ENCODE measurements at places on chromosomes 16 and 17.

DNA sequence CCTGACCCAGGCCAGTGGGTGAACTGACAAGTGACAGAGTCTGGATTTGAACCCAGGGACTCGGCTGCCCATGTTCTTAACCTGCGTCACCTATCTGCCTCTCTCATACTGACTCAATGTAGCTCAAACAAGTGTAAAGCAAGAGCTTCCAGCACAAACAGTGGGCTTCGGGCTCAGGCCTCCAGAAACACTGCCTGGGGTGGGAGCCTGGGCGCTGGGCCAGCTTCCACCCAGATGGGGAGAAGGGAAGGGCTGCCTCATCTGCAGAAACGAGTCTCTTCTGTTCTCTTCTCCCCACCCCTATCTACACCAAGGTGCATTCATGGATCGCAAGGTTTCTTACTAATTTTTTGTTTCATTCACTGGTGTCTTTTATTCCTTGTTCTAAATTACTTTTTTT, 1.3 kb downstream of the CDRT4 start:
- DNase-seq = no peak

DNA sequence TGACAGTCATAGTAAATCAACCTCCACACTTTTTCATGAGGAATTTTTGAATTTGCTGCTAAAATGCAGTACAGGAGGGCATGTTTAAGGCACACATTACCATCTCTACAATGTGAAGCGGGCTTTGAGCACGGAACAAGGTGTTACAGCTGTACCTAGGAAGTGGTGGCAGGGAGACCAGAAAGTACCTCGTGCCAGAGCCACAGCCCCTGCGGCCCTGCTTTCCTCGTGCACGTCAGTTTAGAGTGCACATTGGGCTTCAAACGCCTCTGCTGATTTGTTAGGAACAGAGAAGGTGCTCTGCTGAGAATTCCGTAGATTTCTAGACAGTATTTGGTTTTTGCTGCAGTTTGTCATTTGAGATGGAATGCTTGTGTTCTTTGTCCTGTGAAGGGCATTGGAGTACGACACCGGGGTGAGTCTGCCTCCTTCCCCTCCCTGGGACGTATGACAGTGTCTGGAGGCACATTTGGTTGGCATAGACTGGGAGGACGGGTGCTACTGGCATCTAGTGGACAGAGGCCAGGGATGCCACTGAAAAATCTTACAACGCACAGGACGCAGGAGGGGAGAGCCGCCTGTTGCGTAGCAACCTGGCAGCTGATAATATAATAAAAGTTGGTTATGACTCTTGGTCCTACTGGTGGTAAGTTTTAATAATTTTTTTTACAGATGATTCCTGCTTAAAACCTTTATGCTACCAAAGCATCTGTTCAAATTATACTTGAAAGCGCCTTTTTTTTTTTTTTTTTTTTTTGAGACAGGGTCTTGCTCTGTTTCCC, 9.1 kb downstream of the FOXK2 start:
- DNase-seq = peak; percentile 78

DNA sequence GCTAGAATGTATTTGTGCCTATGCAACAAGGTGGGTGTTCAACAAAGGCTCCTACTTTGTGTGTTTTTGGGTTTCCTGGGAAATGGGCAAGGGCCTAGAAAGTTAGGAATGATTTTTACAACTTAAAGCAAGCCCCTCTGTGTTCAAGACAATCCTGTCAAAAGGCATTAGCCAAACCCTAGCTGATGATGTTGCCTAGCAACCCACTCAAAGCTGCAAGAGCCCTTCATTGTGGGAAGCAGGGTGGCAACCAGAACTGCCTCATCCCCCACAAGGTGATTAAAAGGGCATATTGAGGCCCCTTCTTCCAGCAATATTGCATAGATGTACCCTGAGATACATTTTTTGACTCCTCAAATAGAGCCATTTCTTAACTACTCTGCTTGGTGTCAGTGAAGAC, 16.0 kb upstream of the RASL10B start:
- DNase-seq = no peak

DNA sequence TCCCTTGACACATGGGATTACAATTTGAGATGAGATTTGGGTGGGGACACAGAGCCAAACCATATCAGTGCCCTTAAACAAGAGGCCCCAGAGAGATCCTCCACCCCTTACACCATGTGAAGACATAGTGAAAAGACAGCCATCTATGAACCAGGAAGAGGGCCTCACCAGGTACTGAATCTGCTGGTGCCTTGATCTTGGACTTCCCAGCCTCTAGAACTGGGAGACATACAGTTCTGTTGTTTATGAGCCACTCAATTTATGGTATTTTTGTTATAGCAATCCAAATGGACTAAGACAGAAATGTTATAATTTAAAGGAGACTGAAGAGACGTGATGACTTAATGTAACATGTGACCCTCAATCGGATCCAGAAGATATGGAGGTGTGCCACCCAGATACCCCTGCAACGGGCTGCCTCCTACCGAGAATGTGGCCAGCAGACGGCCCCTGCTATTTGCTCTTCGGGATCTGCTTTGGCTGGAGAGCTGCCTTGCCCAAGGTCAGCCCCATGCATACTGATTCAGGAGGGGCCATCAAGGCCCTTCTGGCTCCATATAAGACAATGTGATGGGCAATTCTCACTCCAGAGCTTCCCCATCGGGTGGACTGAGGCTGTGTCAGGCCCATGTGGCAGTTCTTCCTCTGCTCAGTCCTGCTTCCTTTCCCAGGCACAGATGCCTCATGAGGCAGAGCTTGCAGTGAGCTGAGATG, 80.6 kb downstream of the NETO2 start:
- no peak for DNase-seq

- no peak for DNase-seq
These were observed at the start of gene ZPBP2 for GRCh38 chr17:39867880-39868553. Gene ZPBP2 (plus strand): TSS chr17:39868202. CDS start chr17:39868355, 153 bp downstream.

GRCh38 chr17:62847426-62847825, 39.3 kb upstream of the MARCHF10 start:
- DNase-seq = no peak

- no peak for DNase-seq
These were observed 640 bp upstream of the NAGLU start for GRCh38 chr17:42535155-42536047.

GRCh38 chr17:29686993-29687590, 64.4 kb upstream of the CORO6 start:
- no peak for DNase-seq

DNA sequence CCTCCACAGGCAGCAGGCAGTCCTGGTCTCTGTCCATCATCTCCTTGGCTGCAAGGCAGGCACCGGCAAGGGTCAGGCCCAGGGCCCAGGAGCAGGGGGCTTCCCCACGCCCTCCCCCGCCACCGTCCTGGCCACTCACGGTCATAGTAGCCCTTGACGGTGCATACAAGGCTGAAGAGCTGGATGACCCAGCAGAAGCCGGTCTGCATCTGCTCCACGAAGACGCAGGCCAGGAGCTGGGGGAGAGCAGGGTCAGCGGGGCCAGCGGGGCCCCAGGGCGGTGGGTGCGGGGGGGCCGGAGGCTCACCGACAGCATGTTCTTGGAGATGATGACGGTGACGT, 20.1 kb downstream of the CTU2 start:
- DNase-seq = no peak

DNA sequence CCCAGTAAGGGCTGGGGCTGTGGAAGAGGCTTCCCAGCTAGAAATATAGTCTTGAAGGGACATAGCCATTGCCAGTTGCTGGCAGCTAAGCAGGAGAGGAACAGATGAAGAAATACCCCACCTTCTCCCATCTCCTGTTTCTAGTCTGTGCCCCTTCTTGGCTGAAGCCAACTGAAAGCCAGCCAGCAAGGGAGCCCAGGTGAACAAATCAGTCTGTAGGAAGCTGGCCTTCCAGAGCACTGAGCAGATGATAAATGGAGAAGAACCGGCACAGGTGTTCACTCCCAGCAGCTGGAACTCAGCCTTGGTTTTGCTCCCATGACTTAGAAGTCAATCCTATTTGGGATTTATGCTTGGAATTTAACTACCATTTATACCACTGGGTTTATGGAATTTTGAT, 69.2 kb upstream of the DHX40 start:
- DNase-seq = no peak

DNA sequence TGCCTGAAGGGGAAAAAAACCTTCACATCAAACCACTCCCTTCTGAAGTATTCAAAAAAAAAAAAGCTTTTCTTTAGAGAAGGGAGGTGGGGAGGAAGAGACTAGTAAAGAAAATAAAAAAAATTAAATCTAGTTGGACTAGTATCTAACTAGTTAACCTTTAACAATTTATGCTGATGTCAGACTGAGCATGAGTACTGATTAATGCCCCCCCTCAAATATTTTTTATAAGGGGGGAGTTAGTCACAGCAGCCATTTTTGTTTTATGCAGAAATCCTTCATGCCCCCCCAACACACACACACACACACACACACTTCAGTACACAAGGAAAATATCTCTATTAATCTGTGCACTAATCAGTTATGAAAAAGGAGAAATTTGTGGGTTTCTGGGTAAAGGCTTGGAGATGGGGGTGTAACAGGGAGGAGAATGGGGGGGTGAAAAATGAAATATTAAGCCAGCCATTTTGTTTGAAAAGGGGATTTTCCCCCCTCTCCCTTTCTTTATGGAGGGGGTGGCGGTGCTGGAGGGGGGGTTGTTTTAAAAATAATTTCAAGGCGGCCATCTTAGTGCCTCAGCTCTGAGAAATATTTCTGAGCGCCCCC, 4.7 kb upstream of the CHD3 start:
- no peak for DNase-seq

GRCh38 chr17:48457080-48457836, 27.2 kb upstream of the SKAP1 start:
- peak; percentile 64 for DNase-seq

DNA sequence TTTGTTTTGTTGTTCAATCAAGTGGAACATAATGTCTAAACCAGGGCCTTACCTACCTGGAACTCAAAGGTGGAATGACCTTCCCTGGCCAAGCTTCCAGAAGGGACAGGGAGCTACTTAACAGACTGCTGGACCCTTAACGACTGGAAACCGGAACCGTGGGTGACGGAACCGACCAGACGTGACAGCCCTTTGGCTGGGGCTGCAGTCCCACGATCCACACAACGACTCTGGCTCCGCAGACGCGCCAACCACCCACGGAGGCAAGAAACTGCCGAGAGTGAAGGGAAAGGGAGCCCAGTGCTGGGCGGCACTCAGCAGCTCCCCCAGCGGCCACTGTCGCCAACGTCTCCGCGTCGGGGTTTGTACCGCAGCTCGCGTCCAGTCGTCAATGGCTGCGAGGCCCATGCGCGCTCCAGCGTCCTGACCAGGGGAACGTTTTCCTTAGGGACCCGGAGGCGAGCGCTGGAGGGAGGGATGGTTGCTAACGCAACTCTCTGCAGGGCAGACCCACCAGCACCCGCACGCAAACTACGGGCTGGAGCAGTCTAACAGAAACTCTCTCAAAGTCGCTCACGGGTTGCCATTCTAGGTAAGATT, 5.5 kb upstream of the KIF22 start:
- no peak for DNase-seq

DNA sequence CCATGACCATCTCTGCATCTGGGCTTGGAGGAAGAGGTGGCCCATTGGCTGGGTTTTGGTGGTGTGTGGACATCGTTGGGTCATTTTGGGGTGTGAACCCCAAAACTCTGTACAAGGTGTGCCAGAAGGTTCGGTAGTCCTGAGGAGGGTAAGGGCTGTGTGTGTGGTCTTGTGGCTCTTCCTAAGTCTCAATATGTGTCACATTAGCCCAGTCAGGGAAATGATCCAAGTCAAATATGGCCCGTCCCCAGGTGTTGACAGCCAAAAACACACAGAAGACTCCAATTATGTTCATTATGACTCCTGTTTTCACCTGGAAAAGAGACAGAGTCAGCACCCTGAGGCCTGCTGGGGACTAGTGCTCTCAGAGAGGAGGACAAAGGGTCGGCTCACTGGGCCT, 27.1 kb downstream of the SLC13A5 start:
- DNase-seq = no peak

Measured in RWPE1 (cell line).